ENCODE measurements at places on chromosomes 5 and 9.

DNA sequence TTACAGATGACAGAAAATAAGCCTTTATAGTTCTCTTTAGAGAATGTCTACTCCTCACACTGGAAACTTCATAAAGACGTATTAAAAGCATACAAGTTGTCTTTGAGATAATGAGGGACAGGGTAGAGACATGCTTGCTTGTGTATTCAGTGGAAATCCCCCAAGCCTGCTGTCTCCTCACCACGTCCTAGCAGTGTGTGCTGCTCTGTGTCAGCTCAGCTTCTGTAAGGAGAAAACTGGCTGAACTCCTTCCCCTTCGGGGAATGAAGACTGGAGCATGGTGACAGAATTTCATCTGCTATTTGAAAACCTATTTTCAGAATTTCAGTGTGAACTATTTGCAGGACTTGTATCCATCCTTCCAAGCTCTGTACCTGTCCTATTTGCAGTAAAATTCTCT is 9.4 kb downstream of the OR2V2 start:
- DNase-seq: no peak

GRCh38 chr5:17223367-17224185 is 6.1 kb downstream of the BASP1 start:
- DNase-seq: no peak

- DNase-seq: no peak
Observed at GRCh38 chr5:125412561-125413495, 666.4 kb upstream of the ZNF608 start.

DNA sequence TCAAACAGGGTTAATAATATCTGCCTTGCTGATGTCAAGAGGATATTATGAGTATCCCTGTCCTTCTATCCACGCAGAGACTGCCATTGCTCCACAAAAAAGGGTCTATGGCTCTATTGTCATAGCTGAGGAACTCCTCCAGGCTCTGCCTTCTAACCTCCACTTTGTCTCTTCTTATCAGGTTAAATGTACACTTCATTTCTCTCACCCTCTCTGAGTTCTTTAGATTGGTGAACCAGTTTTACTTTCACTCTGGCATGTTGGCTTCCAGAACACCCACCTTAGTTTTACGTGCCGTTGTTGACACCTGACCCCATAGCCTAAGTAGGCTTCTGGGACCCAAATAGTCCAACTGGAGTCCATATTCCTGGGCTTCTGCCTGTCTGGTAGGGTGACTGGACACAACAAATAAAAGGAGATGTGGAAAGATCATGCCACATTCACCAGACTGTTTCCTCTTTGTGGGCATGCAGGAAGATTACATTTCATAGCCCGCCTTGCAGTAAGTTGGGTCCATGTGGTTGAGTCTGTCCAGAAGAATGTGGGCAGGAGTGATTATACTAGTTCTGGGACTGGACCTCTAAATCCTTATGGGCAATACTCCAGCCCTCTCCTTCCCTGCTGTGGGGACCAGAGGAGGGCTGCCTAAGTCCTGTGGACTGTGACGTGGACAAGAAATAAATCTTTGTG is 350.4 kb upstream of the CLINT1 start:
- no peak for DNase-seq

GRCh38 chr5:98581112-98581997 is 192.1 kb upstream of the RGMB start:
- no peak for DNase-seq
